ENCODE measurements at places on chromosomes 5 and 9. TPM values are rescaled to one million over a fixed set of nuclear protein-coding genes. Genes with fewer than 3 reads are reported as not detected.
A peak's percentile ranks its signal among the peaks of the same experiment; 100 is the strongest.

SLC9A3 gene
- 0.39 TPM for polyA plus RNA-seq

ANXA2R gene
- polyA plus RNA-seq, result not detected

BRINP1 gene
- 11.8 TPM for polyA plus RNA-seq

- no peak for DNase-seq
These were observed 201.6 kb upstream of the PAPPA start for GRCh38 chr9:115951977-115952376.

DNA sequence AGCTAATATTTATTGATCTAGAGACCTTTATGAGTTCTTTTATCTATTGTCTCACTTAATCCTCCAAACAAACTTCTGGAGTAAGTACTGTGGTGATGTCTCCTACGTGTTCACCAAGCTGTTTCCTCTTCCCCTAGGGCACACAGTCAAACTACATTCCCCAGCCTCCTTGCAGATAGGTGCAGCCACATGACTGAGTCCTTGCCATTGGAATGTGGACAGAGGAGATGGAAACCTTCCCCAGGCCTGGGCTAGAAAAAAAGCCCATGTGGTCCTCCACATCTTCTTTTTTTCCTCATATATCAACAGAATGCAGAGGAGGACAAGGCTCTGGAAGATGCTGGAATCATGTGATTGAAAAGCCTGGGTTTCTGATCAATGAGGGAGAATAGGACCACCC is 88.0 kb downstream of the ANKRD55 start:
- DNase-seq, result no peak

GRCh38 chr9:96417661-96418082 is 498 bp downstream of the ZNF367 start:
- DNase-seq, result no peak

GRCh38 chr5:74026310-74026709 is 400.3 kb downstream of the ARHGEF28 start:
- peak; percentile 11 for DNase-seq

GRCh38 chr5:137605411-137605810 is 106.3 kb upstream of the SPOCK1 start:
- peak; percentile 62 for DNase-seq

- DNase-seq, result no peak
These were observed 67.1 kb upstream of the CLINT1 start for GRCh38 chr5:157925786-157926671.

DNA sequence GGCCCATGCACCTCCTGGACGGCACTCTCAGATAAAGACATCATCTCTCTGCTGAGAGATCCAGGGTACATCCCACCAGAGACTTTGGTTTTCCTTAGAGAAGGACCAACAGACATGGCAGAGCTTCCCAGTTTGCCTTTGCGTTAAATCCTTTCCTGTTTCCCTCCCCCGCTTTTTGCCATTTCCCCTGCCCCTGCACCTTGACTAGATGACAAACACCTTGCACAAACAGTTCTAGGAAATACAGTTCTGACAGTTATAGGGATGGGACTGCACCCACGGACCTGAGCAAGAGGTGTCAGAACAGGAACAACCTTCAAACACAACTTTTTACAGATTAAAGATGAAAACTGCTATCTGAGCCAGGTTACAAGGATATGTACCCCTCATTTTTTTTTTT is 288.9 kb downstream of the MSX2 start:
- no peak for DNase-seq

Data from GM23338 (cell line).